ENCODE measurements at places on chromosomes 7 and 10.

DNA sequence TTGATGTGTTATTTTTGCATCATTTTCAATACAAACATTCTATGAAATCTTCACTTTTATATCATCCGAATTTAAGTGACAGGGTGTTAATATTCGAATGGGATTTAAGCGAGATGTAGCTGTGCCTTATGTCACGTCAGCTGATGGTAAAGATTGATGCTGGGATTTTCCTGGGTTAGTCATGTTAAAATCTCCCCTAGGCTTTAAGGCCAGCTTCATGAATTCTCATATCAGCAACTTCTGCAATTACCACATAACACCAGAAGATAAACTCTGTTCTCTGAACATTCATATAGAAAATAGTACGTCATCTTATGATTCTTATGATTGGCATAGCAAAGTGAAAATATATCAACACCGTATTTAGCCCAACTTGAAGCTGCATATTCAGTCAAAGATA is 669.2 kb downstream of the PCDH15 start:
- no peak for DNase-seq

DNA sequence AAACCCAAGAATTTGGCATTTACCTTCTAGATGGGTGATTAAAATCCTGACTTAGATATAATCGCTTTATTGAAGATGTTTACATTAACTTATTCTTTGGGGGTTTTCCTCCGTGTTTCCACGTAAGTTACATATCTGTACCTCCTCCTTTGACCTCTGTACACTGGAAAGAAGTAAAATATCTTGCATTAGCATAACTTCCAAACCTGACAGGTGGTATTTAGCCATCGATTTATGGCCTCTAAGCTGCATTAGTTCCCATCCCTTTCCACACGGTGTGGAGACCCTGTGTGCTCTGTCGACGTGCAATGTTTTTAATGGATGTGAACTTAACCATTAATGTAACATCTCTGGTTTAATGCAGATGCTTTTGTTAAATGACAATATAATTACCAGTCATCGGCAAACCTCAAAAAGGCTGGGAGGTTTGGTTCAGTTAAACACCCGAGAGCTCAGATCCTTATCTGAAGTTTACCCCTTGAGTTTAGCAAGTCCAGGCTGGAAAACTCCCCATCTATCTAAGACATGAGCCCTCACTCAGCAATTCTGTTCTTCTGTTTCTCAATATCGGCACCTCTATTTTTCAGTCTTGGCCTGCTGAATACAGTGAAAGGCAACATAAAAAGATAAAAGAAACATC is 295.2 kb downstream of the GATA3 start:
- DNase-seq = no peak

- DNase-seq = peak; percentile 21
These were observed 1148.5 kb upstream of the CELF2 start for GRCh38 chr10:9869205-9869604.

DNA sequence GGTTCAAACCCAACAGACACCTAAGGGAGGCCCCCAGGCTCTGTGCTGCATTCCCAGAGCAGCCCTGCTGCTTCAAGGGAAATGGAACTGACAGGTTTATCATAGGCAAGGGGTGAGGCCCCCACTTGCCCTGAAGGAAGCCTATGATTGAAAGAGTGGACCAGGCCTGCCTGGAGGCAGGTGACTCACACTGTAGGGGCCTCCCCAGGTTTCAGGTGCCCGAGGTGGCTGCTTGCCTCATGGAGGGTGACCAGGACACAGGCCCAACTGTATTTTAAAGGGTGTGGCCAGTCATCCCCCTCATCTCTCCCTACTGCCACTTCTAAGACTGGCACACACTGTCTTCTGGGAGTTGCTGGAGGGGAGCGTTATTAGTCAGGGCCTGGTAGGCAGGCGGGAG is 85.4 kb downstream of the ATXN7L1 start:
- DNase-seq = no peak

GRCh38 chr10:79068562-79069324 is at the start of gene ZMIZ1:
Gene ZMIZ1, plus strand, starts transcription at chr10:79068966. Its CDS starts 132,667 bp downstream, at chr10:79201633.
- DNase-seq = peak; percentile 94

DNA sequence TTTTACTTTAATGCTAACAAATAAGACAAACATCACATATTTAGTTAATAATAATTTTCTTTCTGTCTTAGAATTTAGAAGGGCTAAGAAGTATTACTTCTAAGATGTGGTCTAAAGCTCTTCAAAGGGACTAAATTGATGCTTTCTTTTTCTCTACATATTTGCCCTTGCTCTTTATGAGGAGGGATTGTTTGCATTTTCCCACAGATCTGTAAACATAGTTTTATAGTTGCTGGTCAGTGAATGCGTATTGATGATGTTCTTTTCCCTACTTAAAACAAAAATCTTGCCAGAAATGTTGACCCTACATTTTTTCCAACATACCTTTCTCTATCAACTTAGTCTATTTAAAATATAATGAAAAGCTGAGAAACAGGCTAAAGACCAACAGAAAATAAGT is 372.4 kb upstream of the LRGUK start:
- DNase-seq = no peak

DNA sequence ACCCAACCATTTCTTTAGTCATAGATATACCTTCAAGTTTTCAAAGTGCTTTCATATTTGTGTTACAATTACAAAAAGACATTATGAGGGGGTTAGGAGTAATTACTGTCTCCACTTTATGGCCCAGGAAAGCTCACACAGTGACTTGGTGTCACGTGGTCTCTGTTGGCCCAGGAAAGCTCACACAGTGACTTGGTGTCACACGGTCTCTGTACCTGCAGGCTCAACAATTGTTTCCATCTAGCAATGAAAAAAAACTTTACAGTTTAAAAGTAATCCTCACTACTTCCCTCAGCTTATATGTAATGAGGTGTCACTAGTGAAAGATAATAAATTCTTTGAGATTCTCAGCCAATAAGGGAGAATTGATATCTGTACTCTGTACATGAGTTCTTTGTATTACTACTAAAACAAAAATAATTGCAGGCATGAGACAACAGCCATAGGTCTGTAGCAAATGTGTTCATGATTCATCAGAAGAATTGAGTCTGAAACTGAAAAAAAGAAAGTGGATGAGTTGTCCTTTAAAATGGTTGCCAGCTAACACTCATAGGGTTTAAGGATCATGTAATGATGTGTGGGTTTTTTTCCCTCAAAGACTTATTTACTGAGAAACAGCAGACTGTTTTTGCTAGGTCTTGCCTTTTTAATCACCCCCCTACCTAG is 10.9 kb downstream of the OGDH start:
- no peak for DNase-seq

DNA sequence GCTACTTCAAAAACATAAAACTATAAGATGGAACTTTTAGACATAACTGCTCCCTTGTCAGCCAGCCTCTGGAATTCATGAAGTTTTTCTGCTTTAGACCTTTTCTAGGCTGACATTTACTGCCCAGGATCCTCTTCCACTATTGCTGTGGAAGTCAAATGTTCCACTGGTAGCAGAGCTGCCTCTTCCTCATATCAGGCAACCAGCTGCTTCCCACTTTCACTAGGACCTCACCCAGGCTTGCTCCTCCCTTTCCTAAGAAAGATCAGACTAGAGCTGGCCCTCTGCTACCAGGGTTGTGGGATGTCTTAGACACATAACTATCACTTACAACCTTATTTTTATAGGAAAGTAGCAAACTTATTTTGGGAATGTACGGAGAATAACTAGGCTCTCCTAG is 121.5 kb downstream of the CTTNBP2 start:
- DNase-seq = peak; percentile 15

GRCh38 chr10:118409295-118409694 is 67.2 kb upstream of the FAM204A start:
- DNase-seq = no peak

- DNase-seq = no peak
These were observed 122.3 kb downstream of the DOCK4 start for GRCh38 chr7:112083776-112084355.

DNA sequence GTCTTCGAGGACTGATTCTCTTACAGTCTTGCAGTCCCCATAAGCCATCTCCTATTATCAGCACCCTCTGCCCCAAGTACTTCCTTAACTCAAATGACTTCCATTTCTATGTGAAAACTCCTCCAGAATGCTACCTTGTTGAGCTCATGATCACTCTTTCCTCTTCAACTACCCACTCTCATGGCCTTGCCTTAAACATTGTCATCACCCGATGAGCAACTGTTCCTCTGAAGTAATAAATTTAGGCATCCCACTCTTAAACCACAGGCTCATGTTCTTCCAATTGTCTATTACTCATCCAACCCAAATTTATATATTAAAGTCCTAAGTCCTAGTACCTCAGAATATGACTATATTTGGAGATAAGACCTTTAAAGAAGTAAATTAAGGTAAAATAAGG is 152.9 kb downstream of the C1GALT1 start:
- DNase-seq = no peak

- no peak for DNase-seq
These were observed 142.6 kb downstream of the TWIST1 start for GRCh38 chr7:18974803-18975202.

DNA sequence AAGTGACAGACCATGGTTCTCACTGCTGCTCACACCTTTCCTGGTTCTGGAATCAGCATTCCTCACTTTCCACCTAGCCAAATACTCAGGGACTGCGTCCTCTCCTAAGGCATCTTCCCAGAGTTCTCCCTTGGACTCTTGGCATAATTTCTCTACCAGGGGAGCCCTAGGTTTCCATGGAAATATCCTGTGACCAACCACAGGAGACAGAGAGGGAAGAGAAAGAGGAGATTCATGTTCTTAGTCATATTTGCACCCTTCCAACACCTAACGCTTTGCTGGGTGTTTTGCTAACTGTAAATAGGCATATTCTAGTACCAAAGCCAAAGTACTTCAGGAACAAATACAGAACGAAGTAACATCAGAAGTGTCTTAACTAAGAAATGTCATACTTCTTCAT is 28.6 kb downstream of the DENND11 start:
- DNase-seq = no peak
